ENCODE measurements at places on chromosomes 16 and 17.

- no peak for DNase-seq
Observed at GRCh38 chr17:17204635-17205231, 1.4 kb downstream of the PLD6 start.

GRCh38 chr17:77728474-77728795 lies 230.1 kb upstream of the TNRC6C start:
- no peak for DNase-seq

GRCh38 chr17:48722915-48723422 lies at the start of gene PRAC2:
TSS of gene PRAC2 (plus strand) at chr17:48723185. CDS start at chr17:48724411, 1,226 bp downstream.
- no peak for DNase-seq

- no peak for DNase-seq
Observed at GRCh38 chr16:49362230-49362629, 11.4 kb upstream of the C16orf78 start.

- no peak for DNase-seq
Observed at GRCh38 chr17:740240-741017, 8.0 kb downstream of the TLCD3A start.

GRCh38 chr17:63275318-63275970 lies 170.7 kb downstream of the CYB561 start:
- no peak for DNase-seq

- no peak for DNase-seq
Observed at GRCh38 chr17:2398182-2398581, 2.7 kb downstream of the MNT start.

- no peak for DNase-seq
Observed at GRCh38 chr17:8022360-8023003, 16.4 kb upstream of the ALOX15B start.

DNA sequence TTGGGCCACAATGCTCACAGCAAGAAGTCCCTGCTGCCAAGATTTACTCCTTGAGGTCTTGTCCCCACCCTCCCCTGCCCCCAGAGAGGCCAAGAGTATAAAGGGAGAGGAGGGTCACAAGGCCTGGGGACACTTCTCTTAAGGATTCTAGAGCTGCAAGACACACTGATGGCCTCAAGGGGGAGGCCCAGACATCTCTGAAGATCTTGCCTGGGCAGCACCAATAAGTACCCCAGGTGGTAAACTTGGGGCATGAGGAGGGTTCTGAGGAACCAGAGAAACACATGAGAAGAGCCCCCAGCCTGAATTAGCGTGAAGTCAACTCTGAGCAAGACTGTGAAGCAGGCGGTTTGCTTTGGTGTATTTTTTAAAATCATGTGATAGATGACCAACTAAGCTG lies 26.8 kb upstream of the MTMR4 start:
- DNase-seq: no peak

DNA sequence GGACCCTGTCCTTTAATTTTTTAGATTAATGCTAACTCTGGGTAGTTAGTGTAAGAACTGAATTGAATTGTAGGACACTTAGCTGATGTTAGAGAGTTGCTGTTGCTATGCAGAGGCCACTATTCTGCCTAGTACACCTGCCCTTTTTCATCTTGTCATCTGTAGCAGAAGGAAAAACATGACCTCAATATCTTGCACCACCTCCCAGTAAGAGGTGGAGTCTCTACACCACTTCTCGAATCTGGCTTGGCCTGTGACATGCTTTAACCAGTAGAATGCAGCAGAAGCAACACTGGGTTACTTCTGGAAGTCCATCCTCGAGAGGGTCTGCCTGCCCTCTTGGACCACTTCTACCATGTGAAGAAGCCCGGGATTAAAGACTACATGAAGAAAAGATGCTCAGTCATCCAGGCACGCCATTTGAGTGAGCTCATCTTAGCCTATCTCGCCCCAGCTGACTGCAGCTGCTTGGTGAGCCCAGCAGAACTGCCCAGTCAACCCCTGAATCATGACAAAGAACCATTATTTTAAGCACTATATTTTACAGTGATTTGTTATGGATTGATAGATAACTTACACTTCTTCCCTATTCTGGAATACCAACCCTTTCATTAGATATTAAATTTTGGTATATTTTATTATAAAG lies 153.5 kb downstream of the MYO1D start:
- no peak for DNase-seq

DNA sequence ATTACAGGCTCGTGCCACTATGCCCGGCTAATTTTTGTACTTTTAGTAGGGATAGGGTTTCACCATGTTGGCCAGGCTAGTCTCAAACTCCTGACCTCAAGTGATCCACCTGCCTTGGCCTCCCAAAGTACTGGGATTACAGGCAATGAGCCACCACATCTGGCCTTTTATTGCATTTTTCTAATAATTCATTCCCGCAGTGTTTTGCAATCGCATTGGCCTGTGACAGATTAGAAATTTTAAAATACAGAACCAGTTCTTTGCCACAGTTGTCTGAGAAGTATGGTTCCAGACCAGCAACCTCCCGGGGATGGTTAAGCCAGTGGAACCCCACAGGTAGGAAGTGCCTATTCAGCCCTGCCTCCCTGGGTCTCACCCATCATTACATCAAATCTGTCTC lies 3.2 kb upstream of the CRHR1 start:
- DNase-seq: no peak

- DNase-seq: no peak
Observed at GRCh38 chr17:45170931-45171337, 9.3 kb downstream of the HEXIM2 start.

GRCh38 chr16:49855822-49856671 lies at the start of gene ZNF423:
TSS of gene ZNF423 (minus strand) at chr16:49856112. CDS start at chr16:49855774, 338 bp downstream.
- no peak for DNase-seq

DNA sequence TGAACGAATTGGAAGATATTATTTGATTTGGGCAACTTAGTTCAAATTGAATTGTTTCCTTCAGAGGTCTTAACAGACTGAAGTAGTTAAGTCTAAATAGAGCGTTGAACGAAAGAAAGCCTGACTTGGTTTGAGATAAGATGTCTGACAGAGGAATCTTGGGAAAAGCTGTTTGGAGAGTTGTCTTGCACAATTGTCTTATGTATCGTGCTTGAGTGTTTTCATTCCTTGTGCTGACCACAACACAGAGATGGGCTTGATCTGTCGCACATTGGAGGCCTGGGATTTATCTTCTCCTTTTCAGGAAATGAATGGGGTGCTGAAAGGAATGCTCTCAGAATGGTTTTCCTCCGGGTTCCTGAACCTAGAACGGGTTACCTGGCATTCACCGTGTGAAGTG lies 7.8 kb downstream of the MLYCD start:
- DNase-seq: no peak

DNA sequence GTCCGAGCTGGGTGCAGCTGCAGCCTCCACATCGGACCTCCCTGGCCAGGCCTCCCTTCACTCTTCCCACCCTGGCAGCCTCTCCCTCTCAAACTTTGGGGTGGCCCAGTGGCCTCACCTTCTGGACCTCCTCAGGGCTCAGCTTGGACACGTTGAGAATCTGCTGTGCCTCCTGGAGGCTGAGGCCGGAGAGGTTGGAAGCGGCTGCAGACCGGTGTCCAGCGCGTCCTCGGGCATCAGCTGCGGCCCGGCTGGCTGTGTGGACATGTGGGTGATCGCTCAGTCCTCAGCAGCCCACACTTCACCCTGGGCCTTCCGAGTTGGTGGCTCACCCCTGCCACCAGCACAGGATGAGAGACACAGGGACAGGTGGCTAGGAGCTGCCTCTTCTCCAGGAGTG lies 9.9 kb downstream of the PAM16 start:
- no peak for DNase-seq

DNA sequence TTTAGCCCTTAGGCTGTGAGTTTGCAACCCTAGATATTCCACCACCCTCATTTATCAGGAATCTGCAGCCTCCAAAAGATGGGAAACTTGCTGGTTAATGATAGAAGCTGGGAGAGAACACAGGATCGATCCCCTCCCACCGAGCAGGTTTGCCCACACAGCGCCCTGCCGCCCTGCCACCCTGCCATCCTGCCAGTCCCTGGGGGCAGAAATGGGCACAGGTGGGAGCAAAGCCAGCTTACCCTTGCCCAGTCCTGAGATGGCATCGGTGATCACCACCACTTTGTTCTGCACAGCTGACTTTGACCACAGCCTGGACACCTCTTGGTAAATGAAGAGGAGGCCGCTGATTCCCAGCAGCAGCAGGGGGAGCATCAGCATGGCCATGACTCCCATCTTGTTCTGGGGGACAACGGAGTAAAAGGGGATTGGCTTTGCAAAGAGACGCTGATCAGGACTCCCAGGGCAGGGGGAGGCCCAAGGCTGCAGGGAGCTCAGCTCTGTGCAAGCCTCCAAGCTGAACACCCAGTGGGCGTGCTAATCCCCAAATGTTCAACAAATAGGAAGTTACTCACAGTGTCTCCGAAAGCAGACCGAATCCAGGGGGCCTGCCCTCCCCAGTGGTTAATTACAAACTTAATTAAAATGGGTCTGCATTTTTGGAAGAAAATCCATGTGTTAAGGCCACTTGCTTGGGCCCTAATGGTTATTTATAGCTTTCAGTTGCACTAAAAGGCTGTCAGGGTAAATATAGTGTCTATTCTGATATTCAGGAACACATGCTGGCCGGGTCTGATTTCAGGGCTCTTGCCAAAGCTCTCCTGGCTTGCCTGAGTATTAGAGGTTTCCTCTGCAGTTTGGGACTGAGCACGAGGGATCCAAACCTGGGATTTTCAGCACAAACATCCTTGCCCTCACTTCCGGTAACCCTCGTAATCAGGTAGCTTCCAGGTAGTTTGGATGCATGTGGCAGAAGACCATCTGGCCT lies at the start of gene DHRS7C:
TSS of gene DHRS7C (minus strand) at position 704 of the 988 bp plus-strand sequence. CDS start at position 396, 308 bp downstream.
- no peak for DNase-seq

GRCh38 chr17:77801545-77802332 lies 156.8 kb upstream of the TNRC6C start:
- DNase-seq: no peak

GRCh38 chr17:7113273-7114071 lies 1.1 kb downstream of the ASGR2 start:
- no peak for DNase-seq

DNA sequence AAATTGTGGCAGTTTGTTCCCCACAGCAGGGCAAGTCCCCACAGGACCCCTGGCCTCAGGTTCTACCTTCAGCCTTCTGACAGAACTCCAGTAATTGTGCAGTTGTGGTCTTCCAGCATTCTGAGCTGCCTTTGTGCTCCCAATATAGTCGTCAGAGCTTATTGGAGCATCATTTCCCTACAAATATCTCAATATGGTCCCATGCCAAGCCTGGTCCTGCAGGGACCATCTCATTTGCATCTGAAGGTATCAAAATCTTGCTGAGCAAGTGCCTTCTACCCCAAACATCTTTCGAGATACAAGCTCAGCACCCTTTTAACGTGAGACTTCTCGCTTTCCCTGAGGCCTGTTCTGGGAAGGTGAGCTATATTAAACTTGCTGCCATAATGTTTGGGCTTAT lies 333.9 kb upstream of the CDH11 start:
- DNase-seq: no peak

DNA sequence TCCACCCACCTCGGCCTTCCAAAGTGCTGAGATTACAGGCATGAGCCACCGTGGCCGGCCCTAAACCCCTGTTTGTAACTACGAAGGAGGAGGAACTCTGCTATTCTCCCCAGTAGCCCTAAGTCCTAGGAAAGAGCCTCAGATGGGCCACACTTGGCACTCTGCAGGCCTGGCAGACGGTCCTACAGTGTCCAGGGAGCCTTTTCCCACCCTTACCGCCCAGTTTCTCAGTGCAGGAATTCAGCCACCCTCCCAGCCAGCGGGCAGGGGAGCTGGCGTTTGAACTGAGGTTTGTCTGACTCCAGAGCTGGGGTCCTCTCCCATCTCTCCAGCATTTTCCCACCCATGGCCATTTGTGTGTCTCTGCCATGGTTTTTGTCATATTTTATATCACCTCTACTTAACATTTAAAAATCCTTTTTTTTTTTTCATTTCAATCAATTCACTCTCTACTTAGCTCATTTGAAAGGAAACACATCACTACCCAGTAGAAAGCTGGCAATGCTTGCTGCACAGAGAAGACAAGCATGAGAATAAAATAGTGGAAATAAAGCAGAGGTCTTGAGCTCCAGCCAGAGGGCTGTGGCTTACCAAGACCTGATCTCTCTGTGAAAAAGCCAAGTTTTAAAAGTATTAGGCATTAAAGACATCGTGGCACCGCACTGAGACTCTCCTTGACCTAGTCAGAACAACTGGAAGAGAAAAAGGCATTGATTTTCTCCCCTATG lies 34.9 kb downstream of the BCO1 start:
- DNase-seq: no peak

DNA sequence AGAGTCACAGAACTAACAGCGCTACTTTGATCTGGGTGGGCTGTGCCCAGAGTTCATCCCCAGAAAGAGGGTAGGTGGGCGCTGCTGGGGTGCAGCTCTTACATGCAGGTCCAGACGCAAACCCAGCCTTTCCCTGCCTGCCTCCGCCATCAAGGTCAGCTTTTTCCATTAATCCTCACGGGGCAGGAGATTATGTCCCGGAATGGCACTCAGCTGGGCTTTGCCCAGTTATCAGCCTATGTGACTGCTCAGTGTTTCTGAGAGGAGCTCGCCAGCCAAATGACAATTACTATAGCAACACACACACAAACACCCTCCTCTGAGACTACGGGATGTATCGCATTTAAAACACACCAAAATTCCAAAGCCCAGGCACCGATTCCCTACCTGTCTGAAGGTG lies 20.1 kb downstream of the GLYR1 start:
- DNase-seq: no peak

DNA sequence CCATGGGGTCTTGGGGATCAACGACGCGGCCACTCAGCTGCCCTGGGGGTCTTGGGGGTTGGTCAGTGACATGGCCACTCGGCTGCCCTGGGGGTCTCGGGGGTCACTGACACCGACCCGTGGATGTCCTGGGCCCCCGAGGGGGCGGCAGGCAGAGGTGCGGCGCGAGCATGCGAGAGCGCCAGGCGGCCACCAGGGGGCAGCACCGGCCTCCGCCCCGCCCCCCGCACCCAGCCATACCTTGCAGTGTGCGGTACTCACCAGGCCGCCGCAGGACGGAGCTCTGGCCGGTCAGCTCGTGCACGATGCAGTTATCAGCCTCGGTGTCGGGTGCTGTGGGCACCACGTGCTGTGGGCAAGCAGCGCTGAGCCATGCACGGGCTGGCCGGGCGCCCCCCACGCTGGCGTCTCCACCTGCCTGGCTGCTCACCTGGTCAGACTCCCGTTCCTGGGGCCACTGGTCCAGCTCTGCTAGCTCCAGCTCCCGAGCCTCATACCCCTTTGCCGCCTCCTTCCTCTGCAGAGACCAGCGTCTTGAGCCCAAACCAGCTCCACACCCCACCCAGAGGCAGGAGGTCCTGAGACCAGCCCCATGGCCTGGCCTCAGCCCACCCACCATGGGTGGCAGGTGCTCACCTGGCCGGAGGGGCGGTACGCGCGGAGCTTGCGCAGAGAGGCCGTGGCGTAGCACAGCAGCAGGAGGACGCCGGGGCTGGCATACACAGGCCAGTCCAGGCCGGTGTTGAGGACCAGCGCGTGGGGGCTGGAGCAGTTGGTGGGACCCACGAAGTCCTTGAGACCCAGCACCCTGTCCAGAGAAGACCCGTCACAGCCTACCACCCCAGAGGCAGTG lies 31.2 kb downstream of the CTU2 start:
- DNase-seq: peak; percentile 61

GRCh38 chr16:11250091-11250785 lies 5.8 kb downstream of the SOCS1 start:
- DNase-seq: no peak

GRCh38 chr16:81214745-81215166 lies 23.7 kb upstream of the BCO1 start:
- no peak for DNase-seq

- DNase-seq: no peak
Observed at GRCh38 chr17:67686241-67686640, 31.5 kb upstream of the NOL11 start.

- no peak for DNase-seq
Observed at GRCh38 chr17:12759090-12759489, 30.2 kb upstream of the ARHGAP44 start.

Measured in stimulated activated CD4-positive, alpha-beta T cell treated with anti-CD3 and anti-CD28 coated beads, TNF-alpha, amount 100 ng/mL, for 1 hour (primary cell).